ENCODE measurements at places on chromosomes 5 and 9.

GRCh38 chr9:114015607-114016006 is 62.5 kb downstream of the AMBP start:
- DNase-seq, result peak; percentile 5

DNA sequence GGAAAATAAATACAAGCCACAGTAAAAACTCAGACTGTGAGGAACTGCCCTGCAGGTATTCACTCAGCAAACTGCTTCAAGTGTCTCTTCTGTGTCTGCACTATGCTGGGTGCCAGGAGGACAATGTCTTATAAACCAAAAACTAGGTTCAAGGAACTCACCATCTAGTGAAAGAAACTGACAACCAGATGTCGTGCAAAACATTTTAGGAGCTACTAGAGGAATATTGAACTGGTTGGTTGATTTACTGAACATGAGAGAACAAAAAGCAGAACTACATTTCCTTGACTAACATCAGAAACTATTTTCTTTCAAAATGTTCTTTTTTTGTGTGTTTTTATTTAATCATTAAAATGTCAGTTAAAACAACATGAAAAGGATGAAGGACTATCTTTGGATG is 35.2 kb downstream of the ZNF366 start:
- DNase-seq, result no peak

GRCh38 chr5:169433221-169433651 is 132.3 kb upstream of the SLIT3 start:
- DNase-seq, result no peak

GRCh38 chr9:89892920-89893319 is 288.1 kb downstream of the GADD45G start:
- DNase-seq, result no peak

DNA sequence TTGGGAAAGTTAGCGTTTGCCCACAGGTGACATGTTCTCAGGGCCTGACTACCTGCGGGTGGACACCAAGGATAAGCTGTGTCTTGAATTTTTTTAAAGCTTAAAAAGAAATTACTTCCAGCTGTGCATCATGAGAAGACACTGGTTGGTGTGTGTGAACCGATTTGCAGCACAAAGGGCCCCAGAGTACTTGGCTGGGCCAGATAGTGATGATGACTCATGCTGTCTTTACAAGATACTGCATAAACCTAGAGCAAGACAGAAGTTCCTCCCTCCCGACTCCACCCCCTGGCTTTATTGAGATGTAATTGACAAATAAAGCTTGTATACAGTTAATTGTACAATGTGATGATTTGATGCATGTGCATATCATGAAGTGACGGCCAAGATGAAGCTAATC is 212.8 kb downstream of the NXNL2 start:
- DNase-seq, result no peak

DNA sequence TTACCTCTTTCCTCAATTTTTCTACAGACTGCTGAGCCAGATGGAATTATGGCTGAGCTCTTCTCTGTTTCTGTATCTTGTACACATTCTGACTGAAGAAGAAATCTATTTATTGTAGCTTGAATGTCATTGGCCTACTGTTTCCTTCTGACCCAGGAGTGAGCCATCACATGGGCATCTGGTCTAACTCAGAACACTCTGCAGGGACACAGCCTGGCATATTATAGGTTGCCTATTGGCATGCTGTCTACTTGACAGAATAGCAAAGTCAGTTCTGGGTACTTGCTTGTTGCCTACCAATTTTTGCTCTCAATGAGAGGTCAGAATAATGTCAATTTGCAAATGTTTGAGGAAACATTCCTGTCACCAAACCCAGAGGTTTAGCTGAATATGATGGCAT is 7.3 kb downstream of the PCDHAC2 start:
- DNase-seq, result no peak

GRCh38 chr9:136366826-136367225 is 3.3 kb upstream of the DNLZ start:
- DNase-seq, result no peak

DNA sequence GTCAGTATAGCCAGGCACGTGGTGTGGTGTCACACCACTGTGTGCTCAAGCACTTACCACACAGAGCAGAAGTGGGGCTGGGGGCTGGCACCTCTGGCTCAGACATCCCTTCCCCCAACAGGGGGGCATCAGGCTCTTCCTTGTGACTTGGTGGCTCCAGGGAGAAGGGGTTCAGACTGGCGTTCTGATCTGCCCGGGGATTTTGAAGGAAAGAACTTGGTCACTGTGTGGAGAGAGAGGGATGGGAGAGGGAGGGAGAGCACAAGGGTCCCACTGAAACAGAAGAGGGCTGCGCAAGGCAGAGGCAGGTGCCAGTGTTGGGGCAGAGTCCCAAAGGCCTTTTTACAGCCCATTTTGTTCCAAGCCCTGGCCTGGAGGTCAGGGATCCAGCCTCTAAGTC is 109.7 kb upstream of the ALDH1B1 start:
- no peak for DNase-seq

- DNase-seq, result no peak
Measured at GRCh38 chr5:172642051-172642409, 967 bp downstream of the NEURL1B start.

- DNase-seq, result no peak
Measured at GRCh38 chr5:57199866-57200265, 26.0 kb downstream of the GPBP1 start.

- no peak for DNase-seq
Measured at GRCh38 chr5:163995206-163995605, 489.8 kb downstream of the MAT2B start.

DNA sequence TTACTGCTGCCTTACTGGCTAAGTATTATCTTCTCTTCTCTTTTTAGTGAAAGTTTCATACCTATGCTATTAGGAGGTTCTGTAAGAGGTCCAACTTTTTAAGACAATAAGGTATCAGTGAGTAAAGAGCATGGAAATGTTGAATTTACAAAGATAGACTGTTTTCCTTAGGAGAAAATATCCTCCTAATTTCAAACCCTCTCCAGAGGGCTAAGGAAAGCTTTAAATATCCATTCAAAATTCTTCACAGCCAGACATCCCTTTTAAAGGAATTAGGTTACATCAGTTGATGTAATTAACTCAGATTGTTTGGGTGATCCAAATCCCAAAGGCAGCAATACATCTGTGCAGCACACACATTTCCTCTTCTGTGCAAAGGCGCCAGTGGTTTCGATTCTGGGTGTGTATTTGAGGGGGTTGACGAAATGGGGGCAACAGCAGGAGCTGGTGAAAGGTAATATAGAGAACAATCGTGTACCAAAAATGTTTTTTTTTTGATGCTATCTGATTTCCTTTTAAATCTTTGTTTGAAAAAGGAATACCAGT is 273.8 kb upstream of the RPS23 start:
- DNase-seq, result no peak

GRCh38 chr5:175797521-175798038 is 73.8 kb upstream of the CPLX2 start:
- DNase-seq, result no peak

- DNase-seq, result no peak
Measured at GRCh38 chr5:173753307-173754168, 134.6 kb upstream of the CPEB4 start.

DNA sequence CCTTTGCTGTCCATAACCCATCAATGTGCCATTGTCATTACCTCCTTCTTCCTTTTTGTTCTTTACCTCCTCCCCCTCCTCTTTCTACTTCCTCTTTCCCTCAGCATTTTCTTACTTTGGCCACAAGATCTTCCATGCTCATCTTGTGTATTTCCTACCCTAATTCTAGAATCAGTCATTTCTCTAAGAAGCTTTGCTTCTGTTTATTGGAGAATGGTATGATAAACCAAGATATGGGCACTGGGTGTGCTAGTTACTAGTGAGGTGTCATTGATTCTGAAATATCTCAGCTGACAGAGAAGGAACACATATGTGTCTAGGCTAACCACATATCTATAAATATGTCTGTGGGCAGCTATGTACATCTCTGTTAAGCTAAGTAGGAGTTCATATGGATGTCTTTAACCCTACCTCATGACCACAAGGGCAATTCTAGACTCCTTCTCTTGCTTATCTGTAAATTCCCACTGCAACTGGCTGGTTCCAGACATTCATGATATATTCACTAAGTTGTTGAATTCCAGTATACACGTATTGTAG is 2051.3 kb upstream of the CDH9 start:
- DNase-seq, result no peak

- peak; percentile 67 for DNase-seq
Measured at GRCh38 chr5:388266-389196, 54.4 kb upstream of the EXOC3 start.

GRCh38 chr5:152532714-152533113 is 127.6 kb upstream of the NMUR2 start:
- DNase-seq, result no peak

- no peak for DNase-seq
Measured at GRCh38 chr5:72338689-72339209, 18.6 kb downstream of the PTCD2 start.

DNA sequence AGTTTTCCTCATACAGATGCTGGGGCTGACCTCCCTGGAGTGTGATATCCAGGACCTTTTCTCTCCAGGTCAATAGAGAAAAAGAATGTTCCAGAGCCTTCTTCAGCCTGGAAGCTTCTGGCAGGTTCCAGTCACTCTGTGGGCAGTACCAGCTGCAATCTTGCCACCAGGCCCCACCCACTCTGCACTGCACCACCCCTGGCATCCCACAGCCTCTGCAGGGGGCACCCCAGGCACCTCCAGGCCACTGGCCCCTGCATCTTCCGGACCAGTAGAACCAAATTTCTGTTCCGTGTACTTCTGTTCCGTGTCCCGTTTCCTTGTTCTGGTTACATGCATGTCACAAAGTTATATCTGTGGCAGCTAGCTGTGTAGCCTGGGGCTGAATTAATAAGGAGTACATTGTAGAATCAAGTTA is 83.3 kb upstream of the ZBTB43 start:
- no peak for DNase-seq

DNA sequence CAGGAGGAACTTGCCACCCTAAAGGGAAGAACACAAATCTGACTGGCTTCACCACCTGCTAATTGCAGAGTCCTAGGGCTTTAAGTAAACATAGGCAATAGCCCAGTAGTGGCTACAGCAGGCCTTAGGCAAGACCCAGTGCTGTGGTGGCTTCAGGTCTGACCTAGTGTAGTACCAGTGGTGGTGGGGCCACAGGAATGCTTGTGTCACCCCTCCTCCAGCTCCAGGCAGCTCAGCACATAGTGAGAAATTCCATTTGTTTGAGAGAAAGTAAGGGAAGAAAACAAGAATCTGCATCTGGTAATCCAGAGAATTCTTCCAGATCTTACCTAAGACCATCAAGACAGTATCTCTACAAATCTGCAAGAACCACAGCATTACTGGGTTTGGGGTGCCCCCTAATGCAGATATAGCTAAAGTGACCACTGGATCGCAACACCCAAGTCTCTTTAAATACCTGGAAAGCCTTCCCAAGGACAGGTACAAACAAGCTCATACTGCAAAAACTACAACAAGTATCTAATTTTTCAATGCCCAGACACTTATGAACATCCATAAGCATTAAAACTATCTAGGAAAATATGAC is 102.6 kb upstream of the TRPM3 start:
- no peak for DNase-seq

- no peak for DNase-seq
Measured at GRCh38 chr5:153542536-153542935, 52.1 kb downstream of the GRIA1 start.

DNA sequence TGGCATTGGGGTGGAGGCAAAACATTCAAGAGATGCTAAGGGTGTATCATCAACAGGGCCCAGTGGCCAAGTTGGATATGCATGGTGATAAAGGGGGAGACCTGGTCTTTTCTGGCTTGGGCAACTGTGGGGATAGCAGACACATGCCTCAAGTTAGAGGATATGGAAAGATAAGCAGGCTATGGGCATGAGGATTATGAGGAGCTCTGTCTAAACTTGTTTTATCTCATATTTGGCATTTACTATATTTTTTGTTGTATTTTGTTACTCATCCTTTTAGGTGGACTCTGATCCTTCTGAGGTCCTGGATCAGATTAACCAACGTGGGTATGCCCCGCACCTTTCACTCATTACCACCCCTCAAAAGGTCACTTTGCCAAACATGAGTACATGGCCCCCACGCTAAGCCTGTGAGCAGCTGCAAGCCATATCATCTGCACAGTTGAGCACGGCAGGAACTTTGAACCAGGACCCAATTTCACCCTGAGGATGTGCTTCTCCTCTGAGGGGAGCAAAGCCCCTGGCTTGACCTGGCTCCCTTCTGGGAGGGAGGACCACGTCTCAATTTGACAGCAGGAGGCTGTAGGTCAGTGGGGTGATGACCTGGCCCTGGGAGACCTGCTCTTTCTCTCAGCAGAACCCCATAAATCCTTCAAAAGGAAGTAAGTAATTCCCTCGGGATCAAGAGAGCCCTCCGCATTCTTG is 71.1 kb upstream of the CD180 start:
- peak; percentile 75 for DNase-seq

GRCh38 chr5:63686181-63686580 is 276.1 kb downstream of the HTR1A start:
- no peak for DNase-seq

DNA sequence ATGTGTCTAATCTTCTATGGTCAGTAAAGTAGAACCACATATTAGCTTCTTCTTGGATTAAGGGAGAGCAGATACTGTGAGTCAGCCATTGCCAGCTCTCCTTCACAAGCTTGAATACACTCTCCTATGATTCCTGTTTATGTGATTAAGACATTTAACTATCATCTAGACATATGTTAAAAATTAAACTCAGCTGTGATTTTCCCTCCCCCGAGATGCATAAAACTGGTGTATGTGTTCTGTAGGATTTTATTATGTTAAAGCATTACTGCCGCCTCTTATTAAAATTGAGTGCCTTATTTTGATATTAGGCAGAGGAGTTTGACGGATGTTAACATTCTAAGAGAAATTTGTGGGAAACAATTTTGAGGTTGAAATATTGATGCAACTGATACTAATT is 114.6 kb downstream of the ACTBL2 start:
- DNase-seq, result no peak

DNA sequence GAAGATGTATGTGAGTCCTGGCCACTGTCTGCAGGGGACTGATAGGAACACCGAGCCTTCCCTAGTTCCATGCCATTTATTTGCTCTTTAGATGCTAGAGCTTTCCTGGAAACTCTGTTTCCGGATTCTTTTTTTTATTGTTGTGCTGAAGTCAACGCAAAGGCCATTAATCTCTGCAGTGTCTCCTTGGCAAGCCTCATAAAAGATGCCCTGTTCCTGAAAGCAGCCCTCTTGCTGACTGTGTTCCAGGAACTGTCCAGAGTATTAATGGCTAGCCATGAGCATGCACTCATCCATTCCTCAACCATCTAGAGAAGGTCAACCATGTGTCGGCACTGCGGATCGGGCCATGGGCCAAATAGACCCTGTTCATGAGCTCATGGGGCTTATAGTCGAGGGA is 42.9 kb upstream of the SMAD5 start:
- DNase-seq, result no peak

GRCh38 chr9:33178972-33179697 is 12.0 kb upstream of the B4GALT1 start:
- no peak for DNase-seq

GRCh38 chr9:124485201-124485600 is 22.0 kb downstream of the NR5A1 start:
- DNase-seq, result no peak

Measured in cardiac septum (tissue), 1 donor.